Small intestine (tissue), 16 donors: ENCODE measurements at places on chromosomes 5 and 9. TPM values are rescaled to one million over a fixed set of nuclear protein-coding genes. Genes with fewer than 3 reads are reported as not detected.

DNA sequence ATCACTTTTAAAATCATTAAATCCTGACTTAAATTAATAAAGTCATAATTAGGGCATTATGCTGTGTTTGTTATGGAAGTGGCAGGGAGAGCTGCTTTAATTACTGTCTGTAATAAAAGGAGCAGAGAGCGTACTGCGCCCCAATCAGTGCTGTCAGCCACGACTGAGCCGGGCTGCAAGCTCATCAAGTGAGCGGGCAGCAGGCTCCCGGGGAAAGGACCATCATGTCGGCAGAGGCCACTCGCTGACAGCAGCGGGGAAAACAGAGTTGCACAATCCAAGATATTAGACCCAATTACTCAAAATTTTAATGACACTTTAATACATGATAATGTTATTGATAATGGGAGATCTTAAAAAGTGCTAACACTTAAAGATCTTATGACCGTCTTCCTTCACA lies 181.6 kb downstream of the AP3B1 start:
- no peak overlapping the region for H3K27ac ChIP-seq
- H3K27me3 ChIP-seq: no peaks in the 10 kb centered on the region
- H3K4me3 ChIP-seq: no peak overlapping the region
- DNase-seq: no peak
- no peaks in the 10 kb centered on the region for H3K36me3 ChIP-seq

- peak; percentile 21 for DNase-seq
- H3K27me3 ChIP-seq: no peaks in the 10 kb centered on the region
Measured at GRCh38 chr9:131773911-131774379, 34.1 kb upstream of the RAPGEF1 start.

- H3K4me1 ChIP-seq: no peaks in the 10 kb centered on the region
- H3K36me3 ChIP-seq: no peaks in the 10 kb centered on the region
- DNase-seq: no peak
- no peak overlapping the region for H3K4me3 ChIP-seq
- no peaks in the 10 kb centered on the region for H3K27me3 ChIP-seq
Measured at GRCh38 chr5:94977437-94977836, 307.5 kb downstream of the MCTP1 start.

Gene QRFP
- polyA plus RNA-seq: not detected

Gene TLX3
- not detected for polyA plus RNA-seq

DNA sequence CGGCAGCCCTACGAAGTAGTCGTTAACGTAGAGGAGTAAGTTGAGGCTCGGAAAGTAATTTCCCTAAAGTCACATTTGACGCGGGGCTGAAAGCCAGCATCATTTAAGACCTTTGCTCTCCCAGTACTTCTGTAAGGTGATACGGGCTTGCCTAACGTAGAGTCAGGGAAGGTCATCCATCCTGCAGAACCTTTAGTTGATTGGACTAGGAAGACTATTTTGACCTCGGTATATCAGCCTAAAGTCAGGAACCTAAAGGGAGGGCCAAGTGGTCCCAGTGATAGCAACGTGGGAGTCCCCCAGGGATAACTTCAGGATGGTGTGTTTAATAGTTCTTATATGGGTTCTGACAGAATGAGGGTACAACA lies 657 bp downstream of the NUP214 start:
- H3K36me3 ChIP-seq: peaks cover 7% of the 10 kb centered on the region
- peak overlapping the region; percentile 69 for H3K4me3 ChIP-seq
- no peaks in the 10 kb centered on the region for H3K27me3 ChIP-seq
- peak overlapping the region; percentile 81 for H3K27ac ChIP-seq

GRCh38 chr5:67196537-67197059 lies at the start of gene CD180:
TSS of gene CD180 (minus strand) at chr5:67196799. CDS start at chr5:67196641, 158 bp downstream.
- no peaks in the 10 kb centered on the region for H3K27me3 ChIP-seq
- DNase-seq: no peak
- H3K4me1 ChIP-seq: no peaks in the 10 kb centered on the region

DNA sequence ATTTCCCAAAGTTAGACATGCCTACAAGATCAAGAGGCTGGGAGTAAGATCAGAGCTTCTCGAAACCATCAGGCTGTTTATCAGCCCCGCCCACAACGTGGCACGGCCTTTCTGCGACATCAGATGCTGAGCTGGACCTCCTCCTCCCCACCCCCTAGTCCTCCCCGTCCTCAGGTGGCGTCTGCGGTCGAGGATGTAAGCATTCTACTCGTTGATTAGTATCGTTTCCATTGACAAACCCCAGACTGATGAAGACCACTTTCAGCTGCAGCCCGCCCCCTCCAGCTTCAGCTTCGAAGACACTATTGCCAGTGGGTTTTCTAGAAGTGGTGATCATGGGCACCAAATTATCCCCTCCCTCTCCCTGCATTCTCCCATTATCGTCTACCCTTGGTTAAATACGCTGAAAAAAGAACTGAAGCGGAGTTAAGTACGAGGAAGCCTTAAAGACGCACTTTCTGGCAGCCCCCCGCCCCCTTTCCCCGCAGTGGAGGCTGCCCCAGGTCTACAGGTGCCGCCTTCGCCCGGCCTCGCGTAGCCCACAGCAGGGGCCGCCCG lies 1.1 kb downstream of the PPIC start:
- peak overlapping the region; percentile 40 for H3K27ac ChIP-seq
- H3K4me3 ChIP-seq: peak overlapping the region; percentile 91
- no peaks in the 10 kb centered on the region for H3K36me3 ChIP-seq
- H3K27me3 ChIP-seq: peaks cover 40% of the 10 kb centered on the region
- DNase-seq: peak; percentile 46

Gene PCDHGB2
- polyA plus RNA-seq: not detected

GRCh38 chr9:90579181-90579580 lies 63.4 kb downstream of the DIRAS2 start:
- no peaks in the 10 kb centered on the region for H3K27me3 ChIP-seq
- H3K27ac ChIP-seq: no peak overlapping the region
- H3K36me3 ChIP-seq: no peaks in the 10 kb centered on the region
- H3K4me3 ChIP-seq: no peak overlapping the region
- H3K4me1 ChIP-seq: no peaks in the 10 kb centered on the region
- DNase-seq: no peak

- no peaks in the 10 kb centered on the region for H3K4me1 ChIP-seq
- H3K4me3 ChIP-seq: no peak overlapping the region
- H3K36me3 ChIP-seq: no peaks in the 10 kb centered on the region
Measured at GRCh38 chr5:117872798-117873368, 1115.5 kb downstream of the DTWD2 start.

- no peaks in the 10 kb centered on the region for H3K27me3 ChIP-seq
- no peak for DNase-seq
- H3K36me3 ChIP-seq: no peaks in the 10 kb centered on the region
- no peaks in the 10 kb centered on the region for H3K4me1 ChIP-seq
- no peak overlapping the region for H3K27ac ChIP-seq
Measured at GRCh38 chr5:73748510-73749400, 122.8 kb downstream of the ARHGEF28 start.

- no peak for DNase-seq
- H3K27ac ChIP-seq: no peak overlapping the region
- no peak overlapping the region for H3K4me3 ChIP-seq
- no peaks in the 10 kb centered on the region for H3K27me3 ChIP-seq
- H3K4me1 ChIP-seq: no peaks in the 10 kb centered on the region
- no peaks in the 10 kb centered on the region for H3K36me3 ChIP-seq
Measured at GRCh38 chr9:81393985-81394811, 295.1 kb downstream of the TLE1 start.

Gene CDX1
- 238 TPM for polyA plus RNA-seq

Gene ROR2
- 0.54 TPM for polyA plus RNA-seq

Gene EQTN
- polyA plus RNA-seq: not detected

Gene GNAQ
- 16.1 TPM for polyA plus RNA-seq

DNA sequence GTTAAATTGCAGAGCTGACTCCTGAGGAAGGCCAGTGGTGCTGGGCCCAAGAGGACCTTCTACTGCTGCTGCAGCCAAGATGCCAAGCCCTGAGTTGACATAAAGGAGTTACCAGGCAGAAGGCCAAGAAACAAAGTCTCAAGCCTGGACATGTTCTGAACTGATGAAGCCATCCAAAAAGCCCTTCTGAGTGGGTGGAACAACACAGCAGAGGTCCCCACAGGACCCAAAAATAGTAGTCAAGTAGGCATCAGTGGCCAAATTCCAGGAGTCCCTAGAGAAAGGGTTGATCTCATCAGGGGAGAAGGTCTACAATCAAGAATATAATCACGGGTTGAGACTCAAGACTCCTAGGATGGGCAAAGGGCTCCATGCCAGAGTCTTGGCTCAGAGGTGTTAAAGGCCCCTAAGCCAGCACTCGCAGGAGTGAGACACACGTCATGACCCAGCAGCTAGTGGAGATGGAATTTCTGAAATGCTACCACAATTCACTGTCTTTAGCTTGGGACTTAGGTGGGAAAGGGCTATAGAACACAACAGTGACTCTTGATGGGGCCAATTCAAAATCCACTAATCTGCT lies 119.7 kb downstream of the FANCC start:
- no peak overlapping the region for H3K27ac ChIP-seq
- H3K4me1 ChIP-seq: no peaks in the 10 kb centered on the region
- H3K36me3 ChIP-seq: no peaks in the 10 kb centered on the region

DNA sequence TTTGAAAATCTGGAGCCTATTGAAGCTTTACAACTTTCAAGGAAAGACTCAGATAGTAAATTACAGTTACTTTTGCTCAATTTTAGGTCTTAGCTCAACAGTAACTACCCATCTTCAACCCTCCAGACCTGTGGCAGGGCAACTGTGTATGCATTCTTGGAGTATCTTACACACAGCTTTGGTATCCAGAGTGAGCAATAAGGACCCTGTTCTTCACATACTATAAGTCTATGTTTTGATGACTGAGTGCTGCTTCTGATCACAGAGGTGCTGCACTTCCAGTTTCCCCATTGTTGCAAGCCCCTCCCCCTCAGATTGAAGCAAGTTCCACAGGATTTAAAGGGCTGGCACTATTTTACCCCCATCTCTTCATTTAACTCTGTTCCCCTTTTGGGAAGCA lies 737.4 kb upstream of the GRAMD2B start:
- no peak overlapping the region for H3K4me3 ChIP-seq
- no peaks in the 10 kb centered on the region for H3K4me1 ChIP-seq
- no peak overlapping the region for H3K27ac ChIP-seq
- no peaks in the 10 kb centered on the region for H3K27me3 ChIP-seq

Gene TLE1
- polyA plus RNA-seq: 28.6 TPM

DNA sequence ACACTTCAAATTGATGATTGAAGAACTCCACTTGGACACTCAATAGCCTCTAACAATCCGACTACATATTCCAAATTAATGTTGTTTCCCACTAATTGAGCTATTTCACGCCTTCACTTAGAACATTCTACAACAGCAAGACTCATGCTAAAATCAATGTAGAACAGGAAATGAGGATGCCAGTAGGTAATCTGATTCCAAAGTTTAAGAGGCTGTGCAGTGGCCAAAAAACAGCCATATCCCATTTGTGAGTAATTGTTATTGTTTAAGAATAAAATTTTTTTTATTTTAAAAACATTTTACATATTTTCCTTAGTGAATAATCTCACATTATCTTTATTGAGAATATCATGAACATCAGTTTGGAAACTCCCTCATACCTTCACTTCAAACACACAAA lies 35.7 kb upstream of the GHR start:
- no peaks in the 10 kb centered on the region for H3K4me1 ChIP-seq
- DNase-seq: no peak
- no peak overlapping the region for H3K27ac ChIP-seq

- DNase-seq: no peak
- no peak overlapping the region for H3K27ac ChIP-seq
- no peaks in the 10 kb centered on the region for H3K27me3 ChIP-seq
Measured at GRCh38 chr5:65018763-65019162, 250.0 kb downstream of the CWC27 start.

GRCh38 chr9:120424248-120424647 lies 155.7 kb downstream of the CDK5RAP2 start:
- peaks cover 17% of the 10 kb centered on the region for H3K36me3 ChIP-seq
- H3K27ac ChIP-seq: no peak overlapping the region
- no peak overlapping the region for H3K4me3 ChIP-seq
- no peak for DNase-seq
- H3K4me1 ChIP-seq: no peaks in the 10 kb centered on the region

- DNase-seq: no peak
- no peak overlapping the region for H3K27ac ChIP-seq
- no peaks in the 10 kb centered on the region for H3K36me3 ChIP-seq
- no peaks in the 10 kb centered on the region for H3K27me3 ChIP-seq
Measured at GRCh38 chr9:124760719-124761118, 10.4 kb downstream of the NR6A1 start.

Gene SOX30
- polyA plus RNA-seq: 0.96 TPM

GRCh38 chr9:134789168-134789567 lies 91.4 kb upstream of the FCN2 start:
- no peaks in the 10 kb centered on the region for H3K4me1 ChIP-seq
- no peaks in the 10 kb centered on the region for H3K27me3 ChIP-seq
- DNase-seq: no peak
- no peaks in the 10 kb centered on the region for H3K36me3 ChIP-seq
- no peak overlapping the region for H3K4me3 ChIP-seq

Gene FBP2
- 1.1 TPM for polyA plus RNA-seq

DNA sequence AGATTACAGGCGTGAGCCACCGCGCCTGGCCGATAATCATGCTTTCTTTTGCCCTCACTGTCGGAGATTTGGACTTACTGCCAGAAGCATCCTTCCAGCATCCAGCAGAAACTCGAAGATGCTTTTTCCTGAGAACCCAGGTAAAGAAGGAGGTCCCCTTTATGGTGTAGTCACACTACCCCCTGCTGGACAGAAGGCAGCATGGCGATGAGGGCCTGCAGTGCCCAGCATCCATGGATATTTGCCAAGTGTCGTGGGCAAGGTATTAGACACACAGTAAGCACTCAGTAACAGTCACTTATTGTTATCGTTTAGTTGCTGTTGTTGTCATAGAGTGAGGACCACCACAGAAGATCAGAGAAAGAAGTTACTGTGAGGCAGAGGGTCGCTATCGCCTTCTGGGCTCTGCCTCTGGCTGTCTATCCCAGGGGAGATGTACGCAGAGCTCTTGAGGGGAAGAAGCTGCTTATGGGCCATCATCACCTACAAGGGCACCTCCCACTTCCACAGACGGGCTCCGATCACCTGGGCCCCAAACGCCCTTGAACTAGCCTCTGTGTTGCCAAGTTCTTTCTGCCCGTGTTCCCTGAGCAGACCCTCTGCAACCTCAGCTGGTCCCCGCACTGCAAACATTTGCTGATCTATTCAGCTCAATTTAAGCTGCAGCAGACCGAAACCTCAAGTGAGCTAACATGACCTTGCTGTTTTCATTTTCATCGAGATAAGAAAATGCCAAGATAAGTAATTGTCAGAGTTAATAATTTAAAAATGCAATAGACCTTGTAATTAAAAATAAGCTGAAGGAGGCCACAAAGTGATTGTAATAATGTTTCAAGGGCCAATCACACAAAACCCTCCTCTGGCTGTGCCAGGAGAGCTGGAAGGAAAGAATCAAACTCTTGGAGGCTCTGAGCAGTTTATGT lies 23.9 kb downstream of the C5orf15 start:
- H3K36me3 ChIP-seq: no peaks in the 10 kb centered on the region
- no peaks in the 10 kb centered on the region for H3K27me3 ChIP-seq
- H3K27ac ChIP-seq: no peak overlapping the region
- no peak overlapping the region for H3K4me3 ChIP-seq

Gene RNF180
- polyA plus RNA-seq: 3.6 TPM

DNA sequence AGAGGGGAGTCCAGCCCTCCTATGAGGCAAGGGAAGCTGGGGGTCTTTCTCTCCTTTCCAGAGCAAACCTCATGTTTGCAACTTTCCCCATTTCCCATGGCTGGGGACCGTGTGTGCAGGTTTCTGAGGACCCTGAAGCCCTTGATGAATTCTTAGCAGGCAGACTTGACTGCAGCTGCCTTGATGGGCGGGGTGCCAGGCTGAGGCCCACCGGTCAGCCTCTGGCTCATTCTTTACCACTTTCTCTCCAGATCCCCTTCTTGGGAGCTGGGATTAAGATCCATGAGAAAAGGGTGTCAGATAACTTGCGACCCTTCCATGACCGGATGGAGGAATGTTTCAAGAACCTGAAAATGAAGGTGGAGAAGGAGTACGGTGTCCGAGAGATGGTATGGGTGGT lies 30.0 kb upstream of the FOXI1 start:
- H3K4me3 ChIP-seq: no peak overlapping the region
- no peaks in the 10 kb centered on the region for H3K4me1 ChIP-seq
- H3K36me3 ChIP-seq: no peaks in the 10 kb centered on the region
- no peaks in the 10 kb centered on the region for H3K27me3 ChIP-seq

Gene PCDHB3
- polyA plus RNA-seq: 0.68 TPM
